ENCODE measurements at places on chromosomes 7 and 10.

DNA sequence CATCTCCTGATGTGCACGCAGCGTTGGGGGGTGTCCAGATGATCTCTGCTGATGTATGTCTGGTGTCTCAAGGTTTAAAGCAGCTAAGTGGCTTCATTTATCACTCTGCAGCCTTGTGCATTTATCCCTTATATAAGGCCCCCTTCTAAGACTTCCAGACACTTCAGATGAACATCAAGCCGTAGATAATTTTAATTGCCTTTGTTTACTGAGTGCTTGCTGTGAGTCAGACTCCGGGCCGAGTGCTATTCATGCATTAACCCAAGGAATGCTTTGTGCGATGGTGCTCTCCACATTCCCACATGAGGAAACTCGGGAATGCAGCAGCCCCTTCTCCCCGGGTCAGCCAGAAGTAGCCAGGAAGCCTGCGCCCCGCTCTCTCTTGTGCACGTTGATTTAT, 328.6 kb upstream of the COBL start:
- no peak for DNase-seq

DNA sequence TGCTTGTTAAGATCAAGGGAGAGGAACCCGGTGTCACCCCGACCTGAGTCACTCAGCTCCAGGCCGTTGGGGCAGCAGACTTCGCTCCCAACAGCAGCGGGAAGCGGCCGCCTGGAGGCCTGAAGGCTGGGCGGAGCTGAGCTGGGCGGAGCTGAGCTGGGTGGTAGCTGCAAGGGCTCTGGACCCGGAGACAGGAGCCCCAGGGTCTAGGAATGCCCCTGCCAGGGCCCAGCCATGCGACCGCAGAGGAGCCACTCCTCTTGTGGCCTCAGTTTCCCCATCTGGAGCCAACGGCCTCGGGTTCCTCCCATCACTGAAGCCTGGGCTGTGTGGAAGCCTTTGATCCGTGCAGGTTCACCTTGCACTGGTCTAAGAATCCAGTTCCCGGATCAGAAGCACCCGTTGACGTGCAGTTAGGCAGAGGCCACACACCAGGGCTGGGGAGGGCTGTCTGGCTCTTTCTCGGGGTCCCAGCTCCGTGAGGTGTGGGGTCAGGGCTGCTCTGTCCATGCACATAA, 21.9 kb upstream of the DPYSL4 start:
- DNase-seq, result no peak

DNA sequence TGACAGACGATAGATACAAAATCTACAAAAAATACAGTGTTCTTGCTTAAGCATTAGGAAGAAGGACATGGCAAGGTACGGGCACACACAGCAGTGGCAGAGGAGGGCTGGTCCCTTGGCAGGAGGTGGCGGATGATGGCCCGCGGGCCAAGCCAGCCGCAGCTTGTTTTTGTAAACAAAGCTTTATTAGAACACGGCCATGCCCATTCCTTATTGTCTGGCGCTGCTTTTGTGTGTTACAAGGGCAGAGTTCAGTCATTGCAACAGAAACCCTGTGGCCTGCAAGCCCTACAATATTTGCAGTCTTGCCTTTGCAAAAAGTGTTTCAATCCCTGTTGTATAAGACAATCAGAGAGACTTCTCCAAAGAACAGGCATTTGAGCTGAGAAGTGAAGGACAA, 30.7 kb downstream of the FGFR2 start:
- no peak for DNase-seq

GRCh38 chr7:125424721-125425120, 495.1 kb upstream of the POT1 start:
- no peak for DNase-seq

DNA sequence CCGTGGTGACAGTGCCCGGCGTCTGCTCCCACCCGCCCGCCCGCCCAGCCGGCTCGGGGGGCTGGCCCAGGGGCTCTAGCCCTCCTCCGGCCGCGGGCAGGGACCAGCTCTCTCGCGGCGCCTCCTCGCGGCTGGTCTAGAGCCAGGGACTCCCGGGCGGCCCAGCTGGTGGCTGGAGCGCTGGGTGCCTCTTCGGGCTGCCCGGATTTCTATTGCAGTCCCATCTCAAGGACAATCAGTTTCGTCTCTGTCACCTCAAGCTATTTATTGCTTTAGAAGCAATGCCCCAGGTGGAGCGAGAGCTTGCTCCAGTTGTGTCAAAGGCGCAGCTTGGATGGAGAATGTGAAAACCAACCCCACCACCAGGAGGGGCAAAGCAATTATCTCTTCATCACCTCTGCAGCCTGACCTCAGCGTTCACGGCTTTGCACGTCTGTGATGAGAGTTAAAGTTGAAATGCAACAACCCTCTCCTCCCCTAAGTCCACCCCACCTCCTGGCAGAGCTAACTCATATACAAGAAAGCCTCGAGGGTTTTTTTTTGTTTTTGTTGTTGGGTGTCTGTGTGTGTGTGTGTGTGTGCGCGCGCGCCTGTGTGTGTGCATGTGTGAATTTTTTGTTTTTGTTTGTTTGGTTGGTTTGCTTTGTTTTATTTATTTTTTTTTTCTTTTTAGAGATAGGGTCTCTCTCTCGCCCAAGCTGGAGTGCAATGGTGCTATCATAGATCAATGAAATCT, at the start of gene ITGA8:
Gene ITGA8, minus strand, starts transcription at position 24 of the 736 bp plus-strand sequence. CDS start 151 bp downstream, outside the sequence.
- DNase-seq, result peak; percentile 25

DNA sequence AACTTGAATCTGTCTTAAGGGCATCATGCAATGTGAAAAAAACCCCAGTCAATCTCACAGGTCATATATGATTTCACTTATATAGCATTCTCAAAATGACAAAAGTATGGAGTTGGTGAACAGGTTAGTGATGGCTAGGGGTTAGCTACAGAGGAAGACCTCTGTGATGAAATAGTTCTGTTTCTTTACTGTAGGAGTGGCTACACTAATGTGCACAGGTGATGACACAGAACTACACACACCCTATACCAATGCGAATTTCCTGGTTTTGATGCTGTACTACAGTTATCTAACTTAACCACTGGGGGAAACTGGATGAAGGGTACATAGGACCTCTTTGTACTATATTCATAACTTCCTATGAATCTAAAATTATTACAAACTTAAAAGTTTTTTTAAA, 541.8 kb downstream of the PARD3 start:
- DNase-seq, result no peak

GRCh38 chr7:150719436-150719835, 3.0 kb downstream of the GIMAP1 start:
- no peak for DNase-seq

DNA sequence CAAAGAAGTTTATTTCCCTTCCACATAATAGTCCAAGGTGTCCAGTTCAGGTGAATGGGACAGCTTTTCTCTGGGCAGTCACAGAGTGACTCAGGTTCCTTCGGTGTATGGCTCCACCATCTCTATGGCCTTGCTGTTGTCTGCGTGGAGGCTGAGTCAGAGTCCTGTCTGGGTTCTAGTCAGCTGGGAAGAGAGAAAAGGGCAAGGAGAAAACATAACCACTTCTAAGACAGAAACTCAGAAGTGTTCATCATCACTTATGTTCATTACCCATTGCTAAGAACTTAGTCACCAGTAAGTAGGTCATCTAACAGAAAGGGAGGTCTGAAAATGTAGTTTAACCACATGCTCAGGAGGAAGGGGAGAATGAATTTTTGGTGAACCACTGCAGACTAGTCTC, 32.4 kb upstream of the CCDC7 start:
- no peak for DNase-seq

- peak; percentile 88 for DNase-seq
Measured at GRCh38 chr7:77498659-77499379, 38.3 kb upstream of the PTPN12 start.

DNA sequence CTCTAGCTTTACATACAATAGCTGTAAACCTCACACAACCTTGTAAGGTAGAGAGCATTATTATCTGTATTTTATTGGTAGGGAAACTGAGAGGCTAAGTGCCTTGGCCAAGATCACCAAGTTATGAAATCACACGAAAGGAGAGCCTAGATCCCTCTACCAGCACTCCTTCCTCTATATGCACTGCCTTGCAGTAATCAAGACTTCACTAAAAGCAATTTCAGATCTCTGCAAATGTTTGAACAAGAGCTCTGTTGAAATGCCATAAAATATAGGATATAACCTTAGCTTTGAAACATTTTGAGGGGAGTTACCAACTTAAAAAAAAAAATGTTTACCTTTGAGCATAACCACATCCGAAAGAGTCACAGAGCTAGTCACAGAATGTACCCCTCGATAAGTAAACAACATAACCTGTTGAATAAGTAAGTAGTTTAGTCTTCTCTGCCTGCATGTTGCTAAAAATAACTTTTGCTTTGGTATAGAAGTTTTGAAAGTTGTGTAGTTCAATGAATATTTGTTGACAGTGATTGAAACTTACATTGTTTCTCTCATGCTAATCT, 709.4 kb downstream of the AUTS2 start:
- DNase-seq, result no peak
